ENCODE measurements at places on chromosomes 13 and 19.

GRCh38 chr13:101453784-101454201 lies 1.3 kb downstream of the ITGBL1 start:
- DNase-seq = no peak

DNA sequence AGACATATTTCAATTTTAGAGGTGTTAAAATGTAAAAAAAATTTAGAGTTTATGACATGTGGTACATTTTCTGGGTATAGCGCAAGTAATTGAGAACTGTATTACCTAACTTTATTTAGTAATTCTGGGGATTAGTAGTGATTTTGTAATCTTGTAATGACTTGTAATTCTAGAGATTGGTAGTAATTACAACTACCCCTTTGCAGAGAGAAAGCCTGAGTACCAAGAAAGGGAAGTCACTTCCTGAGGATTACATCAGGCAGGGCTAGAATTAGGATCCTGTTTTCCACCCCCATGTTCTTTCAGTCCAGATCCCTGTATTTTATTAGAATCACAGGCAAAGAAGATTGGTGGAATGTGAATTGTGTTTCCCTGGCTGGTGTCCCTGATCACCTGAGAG lies 274.9 kb downstream of the KCNRG start:
- DNase-seq = no peak

- DNase-seq = no peak
Measured at GRCh38 chr19:7983286-7983950, 22.0 kb downstream of the ELAVL1 start.

DNA sequence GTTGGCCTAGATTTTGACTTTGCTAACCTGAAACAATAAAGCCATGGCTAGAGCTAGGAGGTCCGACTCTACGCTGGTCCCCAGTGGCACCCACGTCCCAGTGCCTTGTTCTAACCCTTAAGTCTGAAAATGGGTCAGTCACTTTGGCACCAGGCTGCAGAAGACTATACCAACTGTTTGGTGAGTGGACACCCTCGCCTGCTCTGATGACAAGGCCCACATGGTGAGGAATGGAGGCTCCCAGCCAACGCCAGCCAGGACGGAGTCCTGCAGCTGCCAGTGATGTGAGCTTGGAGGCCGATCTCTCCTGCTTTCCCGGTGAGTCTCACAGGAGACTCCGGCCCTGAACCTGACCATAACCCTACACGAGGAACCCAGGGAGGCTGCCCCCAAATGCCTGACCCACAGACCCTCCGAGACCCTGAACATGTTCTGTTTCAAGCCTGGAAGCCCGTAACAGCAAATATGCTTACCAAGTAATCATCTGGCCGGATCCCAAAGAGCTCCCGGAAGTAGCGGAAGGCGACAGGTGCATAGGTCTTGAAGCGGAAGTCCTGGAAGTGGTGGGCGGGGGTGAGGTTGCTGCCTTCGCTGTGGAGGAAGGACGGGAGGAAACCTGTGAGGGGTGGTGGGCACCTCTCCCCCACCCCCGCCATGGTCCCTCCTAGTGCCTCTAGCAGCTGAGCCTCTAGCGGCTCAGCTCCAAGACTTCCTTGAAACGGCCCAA lies 34.1 kb upstream of the CACTIN start:
- no peak for DNase-seq

Data from activated T-helper 9 cell treated with anti-CD3 and anti-CD28 coated beads, Interleukin-2, amount 50 U/mL, for 16 hours (primary cell).